ENCODE measurements at places on chromosomes 7 and 10.

- DNase-seq = no peak
Measured at GRCh38 chr7:91771394-91771793, 109.1 kb downstream of the MTERF1 start.

DNA sequence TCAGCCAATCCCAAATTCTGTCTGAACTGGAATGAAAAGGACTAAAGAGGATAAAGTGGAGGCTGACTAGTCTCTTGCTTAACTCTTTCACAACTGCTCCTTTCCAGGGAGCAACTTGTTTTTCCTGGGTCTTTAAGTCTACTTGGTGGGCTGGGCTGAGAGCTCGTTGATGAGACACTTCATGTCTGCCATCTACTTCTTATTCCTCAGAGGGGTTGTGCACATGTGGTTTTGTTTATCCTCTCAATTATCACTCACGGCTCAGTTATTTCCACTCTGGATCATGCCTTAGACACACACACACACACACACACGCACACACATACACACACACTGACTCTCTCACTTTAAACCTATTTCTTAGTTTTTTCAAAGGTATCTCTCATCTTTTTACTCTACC lies 298.6 kb upstream of the MTPN start:
- no peak for DNase-seq

GRCh38 chr7:50346545-50347497 lies 42.3 kb downstream of the IKZF1 start:
- DNase-seq = no peak

DNA sequence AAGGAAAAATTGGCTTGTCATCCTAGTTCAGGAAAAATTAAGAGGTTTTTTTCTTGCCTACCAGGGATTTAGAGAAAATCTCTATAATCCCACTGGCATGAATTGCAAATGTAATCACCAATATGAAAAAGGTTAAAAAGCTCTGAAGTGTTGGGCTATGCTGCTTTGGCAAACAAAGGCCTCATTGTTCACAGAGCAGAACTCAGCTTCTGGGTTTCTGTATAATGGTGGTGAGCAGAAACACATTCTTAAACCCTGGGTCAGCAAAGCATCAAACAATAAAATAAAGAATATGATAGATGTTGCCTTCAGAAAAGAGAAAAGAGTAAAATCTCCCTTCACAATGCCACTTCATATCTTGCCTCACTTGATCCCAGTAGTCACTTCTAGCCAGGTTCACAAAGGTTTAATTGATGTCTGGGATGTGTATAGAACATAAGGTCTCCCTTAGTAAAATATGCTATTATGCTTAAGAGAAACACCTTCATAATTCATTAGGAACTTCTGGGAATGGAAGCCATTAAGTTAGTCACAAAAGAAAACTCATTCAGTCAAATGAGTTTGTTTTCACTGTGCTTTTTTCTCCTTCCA lies 1255.5 kb upstream of the PHF14 start:
- no peak for DNase-seq

GRCh38 chr10:68224810-68225209 lies 7.1 kb downstream of the ATOH7 start:
- DNase-seq = no peak

DNA sequence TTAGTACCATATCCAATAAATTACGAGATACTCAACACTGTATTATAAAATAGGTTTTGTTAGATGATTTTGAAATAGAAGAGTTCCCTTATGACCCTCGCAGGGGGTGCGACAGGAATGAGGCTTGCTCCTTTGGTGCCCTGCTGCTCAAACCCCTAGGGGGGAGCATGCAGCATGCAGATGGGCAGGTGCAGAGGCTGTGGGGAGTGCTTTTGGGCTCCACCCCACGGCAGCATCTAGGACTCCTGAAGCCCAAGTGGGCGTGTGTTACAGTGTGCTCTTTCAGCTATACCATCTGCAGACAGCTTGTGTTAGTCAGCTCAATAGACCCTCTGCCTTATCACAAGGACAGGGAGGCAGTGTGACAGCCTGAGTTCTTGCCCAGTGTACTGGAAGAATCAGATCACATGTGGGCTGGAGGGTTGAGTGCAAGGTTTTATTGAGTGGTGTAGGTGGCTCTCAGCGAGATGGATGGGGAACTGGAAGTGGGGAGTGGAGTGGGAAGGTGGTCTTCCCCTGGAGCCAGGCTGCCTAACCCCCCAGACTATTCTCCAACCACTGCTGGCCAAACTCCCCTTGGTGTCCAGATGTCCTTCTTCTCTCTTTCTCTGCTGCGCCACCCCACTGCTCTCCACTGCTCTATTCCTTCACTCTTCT lies 3.1 kb upstream of the MRC1 start:
- DNase-seq = no peak

- no peak for DNase-seq
Measured at GRCh38 chr10:93299606-93300287, 182.4 kb downstream of the MYOF start.

Data from T-helper 22 cell (primary cell).